Activated effector memory CD4-positive, alpha-beta T cell treated with Interleukin-2 at 50 U/mL for 16 hours (primary cell): ENCODE measurements at places on chromosomes 12 and 14.
A peak's percentile ranks its signal among the peaks of the same experiment; 100 is the strongest.

DNA sequence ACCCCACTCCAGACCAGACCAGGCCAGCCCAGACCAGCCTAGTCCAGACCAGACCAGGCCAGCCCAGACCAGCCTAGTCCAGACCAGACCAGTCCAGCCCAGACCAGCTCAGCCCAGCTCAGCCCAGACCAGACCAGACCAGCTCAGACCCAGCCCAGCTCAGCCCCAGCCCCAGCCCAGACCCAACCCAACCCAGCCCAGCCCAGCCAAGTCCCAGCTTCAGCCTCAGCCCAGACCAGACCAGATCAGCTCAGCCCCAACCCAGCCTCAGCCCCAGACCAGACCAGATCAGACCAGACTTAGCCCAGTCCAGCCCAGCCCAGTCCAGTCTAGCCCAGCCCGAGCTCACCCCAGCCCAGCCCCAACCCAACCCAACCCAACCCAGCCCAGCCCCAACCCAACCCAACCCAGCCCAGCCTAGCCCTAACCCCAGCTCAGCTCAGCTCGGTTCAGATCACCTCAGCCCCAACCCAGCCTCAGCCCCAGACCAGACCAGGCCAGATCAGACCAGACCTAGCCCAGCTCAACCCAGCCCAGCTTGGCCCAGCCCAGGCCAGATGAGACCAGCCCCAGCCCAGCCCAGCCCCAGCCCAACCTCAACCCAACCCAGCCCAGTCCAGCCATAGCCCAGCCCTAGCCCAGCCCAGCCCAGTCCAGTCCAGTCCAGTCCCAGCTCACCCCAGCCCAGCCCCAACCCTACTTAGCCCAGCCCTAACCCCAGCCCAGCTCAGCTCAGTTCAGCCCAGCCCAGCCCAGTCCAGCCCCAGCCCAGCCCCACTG is 204.7 kb downstream of the BCL11B start:
- DNase-seq: no peak

DNA sequence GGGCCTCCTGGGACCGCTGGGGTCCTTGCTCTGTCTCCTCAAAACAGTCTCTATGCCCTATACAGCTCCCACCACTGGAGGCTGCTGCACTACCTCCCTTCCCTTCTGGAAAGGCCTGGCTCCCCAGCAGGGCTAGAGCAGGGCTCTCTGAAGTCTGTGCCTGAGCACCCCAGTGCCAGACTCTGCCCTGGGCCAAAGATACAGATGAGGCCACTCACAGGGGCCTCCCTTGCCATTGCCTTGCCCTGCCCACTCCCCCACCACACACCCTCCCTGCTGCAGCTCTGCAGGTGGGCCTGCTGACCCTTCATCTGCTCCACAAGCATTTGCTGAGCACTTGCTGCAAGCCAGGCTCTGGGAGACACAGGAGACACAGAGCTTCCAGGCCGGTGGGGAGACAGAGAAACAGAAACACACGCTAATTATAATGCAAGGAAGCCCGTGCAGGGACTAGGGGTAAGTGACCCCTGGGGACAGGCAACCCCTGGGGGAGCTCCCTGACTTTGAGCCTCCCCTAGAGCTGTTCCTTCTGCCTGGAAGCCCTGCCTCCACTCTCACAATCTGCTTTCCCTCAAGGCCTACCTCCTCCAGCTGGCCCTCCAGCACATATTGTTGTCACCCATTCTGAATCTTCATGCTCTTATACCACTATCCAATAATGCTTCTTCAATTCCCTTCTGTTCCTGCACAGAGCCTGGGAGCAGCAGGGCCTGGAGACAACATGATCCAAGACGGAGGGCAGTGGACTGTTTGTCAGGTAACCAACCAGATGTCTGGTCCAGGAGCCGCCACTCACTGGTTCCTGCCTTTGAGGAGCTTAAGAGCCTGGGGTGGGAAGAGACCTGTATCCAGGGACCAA is 32.6 kb upstream of the PNMA1 start:
- DNase-seq: no peak

- no peak for DNase-seq
These were observed 41.6 kb upstream of the EGLN3 start for GRCh38 chr14:33992274-33993007.

GRCh38 chr14:91088585-91089235 is 25.2 kb upstream of the DGLUCY start:
- DNase-seq: no peak

DNA sequence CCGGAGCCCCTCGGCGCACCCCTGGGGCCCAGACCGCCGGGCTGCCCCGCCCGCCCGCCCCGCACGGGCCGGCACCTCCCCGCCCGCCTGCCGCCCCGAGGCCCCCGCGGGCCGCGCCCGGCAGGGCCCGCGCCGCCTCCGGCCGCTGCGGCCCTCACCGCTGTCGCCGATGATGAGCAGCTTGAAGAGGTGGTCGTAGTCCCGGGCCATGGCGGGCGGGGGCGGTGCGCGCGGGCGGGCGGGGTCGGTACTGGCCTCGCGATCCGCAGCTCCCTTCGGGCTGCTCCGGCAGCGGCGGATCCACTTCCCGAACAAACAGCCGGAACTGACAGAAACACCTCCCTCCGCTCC is at the start of gene RAB35:
Gene RAB35 (minus strand): TSS at position 313 of the 351 bp plus-strand sequence. CDS start 103 bp downstream, at position 210.
- DNase-seq: no peak

- no peak for DNase-seq
These were observed 126.7 kb upstream of the RFLNA start for GRCh38 chr12:124168016-124168786.

GRCh38 chr14:100474196-100474595 is 113.0 kb downstream of the BEGAIN start:
- DNase-seq: no peak

GRCh38 chr14:55614304-55614703 is 34.3 kb downstream of the KTN1 start:
- no peak for DNase-seq

DNA sequence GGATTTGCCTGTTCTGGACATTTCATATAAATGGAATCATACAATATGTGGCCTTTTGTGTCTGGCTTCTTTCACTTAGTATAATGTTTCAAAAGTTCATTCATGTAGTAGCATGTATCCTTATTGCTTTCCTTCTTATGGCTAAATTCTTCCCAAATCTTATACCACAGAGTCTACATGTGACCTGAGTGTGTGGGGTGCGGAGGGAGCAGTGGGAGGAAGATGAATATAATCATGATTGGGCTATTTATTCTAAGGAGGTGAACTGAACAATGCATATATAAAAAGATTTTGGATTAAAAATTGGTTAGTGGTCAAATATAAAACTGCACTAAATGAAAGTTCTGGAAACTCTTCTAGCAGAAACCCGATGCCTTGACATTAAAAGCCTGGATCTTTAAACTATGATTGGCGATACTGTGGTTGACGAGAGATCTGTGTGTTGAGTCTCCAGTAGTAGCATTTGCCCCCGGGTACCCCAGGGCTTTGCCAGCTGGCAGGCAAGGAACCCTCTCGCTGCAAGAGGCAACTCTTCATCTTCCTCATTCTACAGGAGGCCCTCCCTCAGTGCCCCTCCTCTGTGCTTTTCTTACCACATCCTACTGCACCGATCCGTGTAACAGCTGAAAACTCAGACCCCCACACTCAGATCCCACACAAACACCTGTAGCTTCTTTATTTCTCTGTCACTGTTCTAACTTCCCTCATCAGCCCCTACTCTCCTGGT is 2.6 kb downstream of the CYP46A1 start:
- no peak for DNase-seq

DNA sequence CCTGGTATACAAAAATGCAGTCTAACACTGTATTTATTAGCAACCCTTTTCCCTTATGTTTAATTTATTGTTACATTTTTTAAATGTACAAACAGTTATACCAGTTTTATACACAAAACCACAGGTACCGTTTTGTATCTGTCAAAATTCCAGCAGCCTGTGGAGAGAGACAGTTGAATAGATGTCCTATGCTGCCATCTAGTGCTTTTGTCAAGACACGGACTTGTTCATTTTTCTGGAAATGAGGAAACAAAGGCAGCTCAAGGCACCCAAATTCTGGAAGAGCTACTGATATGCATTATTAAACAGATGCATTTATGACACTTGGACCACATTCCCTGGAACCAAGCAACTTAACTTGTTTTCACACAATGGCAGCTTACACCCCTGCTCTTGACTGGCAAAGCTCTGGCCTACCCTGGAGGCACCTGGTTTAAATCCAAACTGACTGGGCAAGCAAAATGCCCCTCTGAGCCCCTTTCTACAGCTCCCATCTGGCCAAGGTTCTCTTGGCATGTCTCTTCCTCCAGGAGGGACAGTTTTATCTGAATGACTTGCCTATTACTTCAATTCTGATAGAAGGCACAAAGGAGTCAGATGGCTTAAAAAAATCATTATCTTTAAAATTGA is 286.9 kb upstream of the PRKD1 start:
- DNase-seq: no peak

GRCh38 chr12:61998791-61999190 is 261.4 kb upstream of the USP15 start:
- DNase-seq: no peak

GRCh38 chr14:32608857-32609256 is 279.8 kb downstream of the AKAP6 start:
- DNase-seq: no peak

GRCh38 chr14:93970585-93970964 is 5.8 kb downstream of the ASB2 start:
- peak; percentile 69 for DNase-seq

DNA sequence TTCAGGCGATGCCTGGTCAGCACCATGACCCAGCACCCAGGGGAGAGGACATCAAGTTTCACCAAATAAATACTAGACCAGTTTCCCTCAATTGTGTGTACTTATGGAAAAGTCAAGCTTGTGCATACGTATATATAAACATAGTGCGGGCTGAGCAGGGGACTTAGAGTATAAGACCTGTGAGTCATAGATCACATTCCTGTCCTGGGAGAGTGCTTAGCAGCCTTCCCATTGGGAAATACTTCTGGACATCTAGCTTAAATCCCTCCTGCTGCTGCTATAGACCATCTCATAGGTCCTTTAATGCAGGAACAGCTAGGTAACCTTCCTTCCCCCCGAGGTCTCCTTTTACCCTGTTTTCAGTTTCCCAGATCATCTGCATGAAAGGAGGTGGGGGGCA is 51.9 kb downstream of the PRMT8 start:
- no peak for DNase-seq

GRCh38 chr14:91380610-91381371 is 36.8 kb downstream of the CCDC88C start:
- no peak for DNase-seq

DNA sequence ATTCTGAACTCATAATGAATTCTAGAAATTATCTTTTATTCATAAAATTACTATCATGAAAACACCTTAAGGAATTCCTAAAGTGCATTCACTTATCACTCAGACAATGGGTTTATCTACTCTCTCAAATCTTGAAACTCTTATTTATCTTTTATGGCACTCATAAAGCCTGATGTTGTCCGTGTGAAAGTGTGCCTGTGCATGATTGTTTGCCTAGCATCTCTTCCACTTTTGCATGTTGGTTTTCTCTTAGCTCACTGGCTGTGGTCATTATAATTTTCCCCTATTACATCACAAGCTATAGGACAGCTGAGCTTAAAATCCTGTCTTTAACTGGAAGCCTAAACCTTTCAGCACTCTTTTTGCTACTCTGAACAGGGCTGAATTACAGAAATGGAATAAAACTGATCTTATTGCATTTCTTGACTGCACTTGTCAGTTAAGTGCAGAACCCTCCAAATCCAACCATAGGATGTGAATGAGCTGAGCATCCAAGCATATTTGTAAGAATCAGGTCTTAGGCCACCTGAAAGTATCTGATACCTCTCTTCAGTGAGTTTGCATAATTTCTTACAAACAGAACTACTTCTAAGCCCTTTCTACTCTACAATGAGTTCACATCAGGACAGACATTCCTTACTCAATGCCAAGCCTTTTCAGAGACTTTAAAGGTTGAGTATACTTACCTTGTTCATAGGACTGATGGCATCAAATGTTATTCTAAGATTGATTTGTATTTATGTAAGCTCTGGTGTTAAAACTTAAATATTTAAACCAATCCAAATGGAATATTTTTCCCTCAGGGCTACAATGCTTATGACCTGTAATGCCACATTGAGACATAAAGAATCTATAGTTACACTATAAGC is 221.2 kb upstream of the KITLG start:
- no peak for DNase-seq

GRCh38 chr14:75283833-75284563 is 5.4 kb downstream of the FOS start:
- no peak for DNase-seq

GRCh38 chr12:131783915-131784541 is 44.2 kb upstream of the MMP17 start:
- no peak for DNase-seq

GRCh38 chr12:11477110-11477509 is 81.7 kb upstream of the PRB2 start:
- no peak for DNase-seq

- no peak for DNase-seq
These were observed 29.0 kb downstream of the SLC6A12 start for GRCh38 chr12:184811-185575.

DNA sequence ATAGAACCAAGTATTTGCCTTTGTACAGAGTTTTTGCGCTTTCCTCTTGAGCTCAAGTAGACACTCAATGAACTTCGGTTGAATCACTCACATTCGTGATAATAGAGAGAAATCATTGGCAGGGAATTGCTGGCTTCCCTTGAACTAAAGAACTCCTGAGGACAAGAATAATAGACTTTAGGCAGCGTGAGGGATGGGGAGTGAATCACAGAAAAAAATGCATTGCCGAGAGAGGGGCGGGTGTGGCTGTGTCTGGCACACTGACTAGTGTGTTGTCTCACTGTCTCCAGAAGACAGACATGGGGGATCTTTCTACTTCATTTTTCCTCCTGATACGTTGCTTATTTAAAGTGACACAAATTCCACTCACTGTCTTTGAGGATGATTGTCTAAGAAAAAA is 805.2 kb downstream of the BCL11B start:
- no peak for DNase-seq

- DNase-seq: no peak
These were observed 41.1 kb downstream of the SPTB start for GRCh38 chr14:64838656-64839055.

GRCh38 chr12:110382683-110383082 is 20.8 kb downstream of the ANAPC7 start:
- no peak for DNase-seq

DNA sequence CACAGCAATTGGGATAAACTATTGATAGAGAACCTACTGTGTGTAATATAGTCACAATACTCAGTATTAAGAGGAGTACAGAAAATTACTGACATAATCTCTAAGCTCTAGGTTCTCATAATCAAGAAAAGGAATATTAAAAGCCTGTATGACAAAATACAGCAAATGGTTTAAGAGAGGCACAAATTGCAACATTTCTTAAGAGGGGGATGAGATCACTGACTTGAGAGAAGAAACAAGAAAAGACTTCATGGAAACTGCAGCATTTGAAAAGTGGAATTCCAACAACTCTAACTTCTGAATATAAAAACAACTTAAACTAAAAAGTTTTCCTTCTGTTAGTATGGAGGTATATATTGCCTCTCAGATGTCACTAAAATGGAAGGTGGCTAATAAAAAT is 89.7 kb downstream of the NUMB start:
- DNase-seq: no peak

GRCh38 chr12:64461634-64462414 is 9.9 kb downstream of the TBK1 start:
- no peak for DNase-seq

- DNase-seq: no peak
These were observed 16.7 kb downstream of the EPS8 start for GRCh38 chr12:15772405-15773018.
